NCI-H1105 (cell line): ENCODE measurements at places on chromosomes 3 and 15.

DNA sequence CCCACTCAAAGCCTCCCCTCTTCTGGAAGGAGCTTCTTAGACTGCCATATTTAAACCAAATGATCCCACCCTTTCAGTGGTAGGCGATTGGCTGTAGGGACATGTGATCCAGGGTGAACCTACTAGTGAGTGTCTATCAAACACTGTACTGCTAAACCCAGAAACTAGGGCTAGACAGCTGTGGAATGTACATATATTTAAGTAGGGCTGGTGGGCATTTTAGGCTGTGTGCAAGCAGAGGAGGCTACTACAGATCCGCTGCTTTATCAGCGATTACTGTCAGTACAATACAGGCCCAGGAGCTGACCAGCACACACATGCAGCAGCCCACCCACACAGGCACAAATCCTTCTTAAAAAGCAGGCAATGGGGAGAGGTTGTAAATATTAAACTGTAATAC, 15.4 kb upstream of the LARP6 start:
- DNase-seq: no peak

DNA sequence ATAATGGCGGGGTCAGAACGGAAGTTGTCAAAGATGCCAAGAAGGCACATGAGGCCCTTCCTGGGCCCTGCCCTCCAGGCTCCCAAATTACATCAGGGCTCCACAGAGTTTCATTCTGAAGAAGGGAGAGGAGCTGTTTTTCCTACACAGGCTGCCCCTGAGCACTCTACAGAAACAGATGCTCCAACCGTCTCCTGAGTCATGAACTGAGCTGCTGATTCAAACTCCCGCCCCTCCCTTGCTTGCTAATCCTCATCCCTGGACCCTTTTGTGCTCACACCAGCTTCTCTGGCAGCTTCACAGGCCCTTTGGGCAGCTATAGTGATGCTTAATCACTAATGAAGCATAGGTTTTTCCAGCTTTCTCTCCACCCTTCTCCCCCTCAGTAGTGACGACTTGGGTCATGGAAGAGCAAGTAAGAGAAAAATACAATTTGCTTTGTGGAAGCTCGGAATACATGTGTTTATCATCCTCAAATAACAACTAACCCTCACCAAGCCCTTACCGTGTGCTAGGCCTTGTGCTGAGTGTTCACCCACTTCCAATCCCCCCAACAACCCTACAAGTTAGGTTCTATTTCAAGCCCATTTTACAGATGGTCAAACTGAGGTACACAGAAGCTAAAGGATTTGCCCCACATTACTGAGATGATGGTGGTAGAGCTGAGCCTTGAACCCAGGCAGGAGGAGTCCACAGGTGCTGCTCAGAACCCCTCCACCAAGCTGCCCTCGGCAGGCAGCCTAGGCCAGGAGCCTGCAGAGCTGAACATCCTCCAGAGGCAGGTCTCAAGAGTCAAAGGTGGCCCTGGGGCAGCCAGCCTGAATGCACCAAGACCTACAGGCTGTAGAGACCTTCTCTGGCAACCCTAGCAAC, 21.9 kb downstream of the MEGF11 start:
- DNase-seq: no peak

DNA sequence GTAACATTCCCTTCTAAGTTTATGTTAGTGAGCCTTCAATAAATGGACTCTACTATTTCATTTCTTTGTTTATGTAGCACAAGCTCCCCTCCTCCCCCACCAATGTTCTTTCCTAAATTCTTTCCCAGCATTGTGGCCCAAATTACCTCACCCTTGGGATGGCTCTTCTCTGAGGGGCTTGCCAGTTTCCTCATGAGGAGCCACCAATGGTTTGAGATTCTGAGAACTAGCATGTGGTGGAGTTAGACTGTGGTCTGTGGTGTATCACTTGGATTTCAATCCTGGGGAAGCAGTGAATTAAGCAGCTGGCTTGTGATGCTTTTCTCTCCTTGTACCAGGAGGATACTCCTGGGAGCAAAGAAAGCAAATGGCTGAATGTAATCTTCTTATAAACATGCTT, 50.0 kb upstream of the NPHP3 start:
- no peak for DNase-seq

DNA sequence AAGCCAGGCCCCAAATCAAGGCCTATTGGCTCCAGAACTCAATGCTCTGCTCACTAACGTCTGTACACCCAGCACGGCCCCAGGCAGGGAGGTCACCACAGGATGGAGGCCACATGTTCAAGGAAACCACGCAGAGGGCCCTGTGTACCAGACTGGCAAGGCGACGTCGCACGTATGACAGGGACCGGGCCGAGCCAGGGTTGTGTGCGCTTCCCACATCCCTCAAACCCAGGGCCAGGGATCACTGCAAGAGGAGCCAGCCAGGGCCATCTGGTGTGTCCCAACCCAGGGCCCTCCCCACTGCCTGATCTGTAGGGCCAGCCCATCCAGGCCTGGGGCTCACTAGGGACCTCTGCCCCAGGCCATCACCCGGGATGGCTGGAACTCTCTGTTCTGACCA, 62.0 kb downstream of the ZNF445 start:
- DNase-seq: no peak

GRCh38 chr3:183807209-183807728, 18.1 kb downstream of the MAP6D1 start:
- no peak for DNase-seq

DNA sequence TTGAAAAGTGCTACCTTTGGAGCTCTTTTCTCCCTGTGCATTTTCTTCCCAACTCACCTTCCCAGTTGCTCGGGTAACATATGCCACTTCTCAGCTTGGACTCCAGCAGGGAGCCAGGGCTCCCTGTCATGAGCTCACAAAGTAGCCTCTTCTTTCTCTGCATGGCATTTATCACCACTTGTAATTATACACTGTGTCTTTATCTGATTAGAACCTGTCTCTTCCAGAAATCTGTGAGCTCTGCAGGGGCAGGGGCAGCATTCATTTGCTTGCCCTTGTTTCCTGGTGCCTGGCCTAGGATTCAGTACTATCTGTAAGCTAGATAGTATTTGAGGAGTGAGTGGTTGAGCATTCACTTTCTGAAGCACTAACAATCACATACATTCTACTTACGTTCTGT, 100.9 kb downstream of the CLSTN2 start:
- DNase-seq: no peak
